ENCODE measurements at places on chromosomes 5 and 9. TPM values are rescaled to one million over a fixed set of nuclear protein-coding genes. Genes with fewer than 3 reads are reported as not detected.

Gene C9orf50
- total RNA-seq: not detected

Gene C1QTNF3
- 5.1 TPM for total RNA-seq

DNA sequence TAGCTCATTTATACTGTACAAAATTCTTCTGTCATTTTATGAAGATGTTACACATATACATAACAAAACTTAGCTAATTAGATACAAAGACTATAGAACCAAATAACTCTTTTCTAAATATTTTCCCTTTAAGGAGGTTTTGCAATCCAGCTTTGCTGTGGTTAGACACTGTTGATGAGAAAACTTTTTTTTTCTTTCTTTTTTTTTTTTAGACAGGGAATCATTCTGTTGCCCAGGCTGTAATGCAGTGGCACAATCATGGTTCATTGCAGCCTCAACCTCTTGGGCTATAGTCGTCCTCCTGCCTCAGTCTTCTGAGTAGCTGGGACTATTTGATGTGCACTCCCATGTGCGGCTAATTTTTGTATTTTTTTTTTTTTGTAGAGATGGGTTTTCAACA, 38.5 kb upstream of the CDKN2B start:
- peaks cover 6% of the 10 kb centered on the region for H3K4me1 ChIP-seq
- no peak overlapping the region for H3K27ac ChIP-seq
- no peak overlapping the region for H3K4me3 ChIP-seq
- no peaks in the 10 kb centered on the region for H3K27me3 ChIP-seq

Gene SHISAL2B
- total RNA-seq: not detected

DNA sequence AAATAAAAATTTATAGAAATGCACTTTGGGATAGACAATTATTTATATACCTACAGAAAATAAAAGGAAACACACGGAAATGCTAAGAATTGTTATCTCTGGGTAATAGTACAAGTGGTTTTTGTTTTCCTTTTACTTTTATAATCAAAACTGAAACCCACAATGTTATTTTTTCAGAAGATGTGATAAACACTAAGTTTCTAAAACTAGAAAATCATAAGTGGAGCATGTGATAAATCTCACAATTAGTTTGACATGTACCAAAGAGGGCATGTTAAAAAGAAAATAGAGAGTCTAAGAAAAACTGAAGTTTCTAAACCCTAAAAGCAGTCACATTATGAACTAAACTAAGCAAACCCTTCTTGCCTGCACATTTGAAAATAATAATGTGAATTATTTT, 61.1 kb downstream of the OXCT1 start:
- peaks cover 34% of the 10 kb centered on the region for H3K36me3 ChIP-seq
- no peak overlapping the region for H3K27ac ChIP-seq
- H3K27me3 ChIP-seq: no peaks in the 10 kb centered on the region
- H3K4me1 ChIP-seq: peaks cover 15% of the 10 kb centered on the region

DNA sequence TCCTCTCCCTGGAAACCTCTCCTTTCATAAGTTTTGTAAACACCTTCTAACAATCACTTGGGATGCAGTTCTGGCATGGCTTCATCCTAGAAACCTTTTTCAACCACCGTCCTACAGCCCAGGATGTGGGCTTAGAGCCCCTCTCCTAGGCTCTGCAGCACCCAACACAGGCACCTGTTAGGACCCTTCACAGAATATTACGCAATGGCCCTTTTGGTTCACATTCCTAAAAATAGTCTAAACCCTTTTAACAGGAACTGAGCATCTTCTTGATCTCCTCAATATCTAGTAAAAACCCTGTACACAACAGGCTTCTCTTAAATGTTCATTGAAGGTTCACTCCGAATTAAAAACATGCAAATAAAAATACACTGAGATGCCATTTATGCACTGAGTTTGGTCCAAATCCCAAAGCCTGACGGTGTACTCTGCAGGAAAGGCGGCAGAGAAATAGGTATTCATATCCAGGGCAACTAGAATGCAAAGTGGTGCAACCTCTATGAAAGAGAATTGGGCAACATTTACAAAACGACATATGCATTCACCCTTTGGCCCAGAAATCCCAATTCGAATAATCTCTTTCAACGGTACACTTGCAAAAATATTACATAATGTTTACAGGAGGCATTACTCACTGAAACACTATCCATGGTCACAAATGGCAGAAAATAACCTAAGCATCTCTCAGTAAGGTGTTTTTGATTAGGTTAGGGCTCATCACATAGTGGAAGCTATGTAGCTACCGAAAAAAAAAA, 169.3 kb downstream of the SEMA5A start:
- H3K4me3 ChIP-seq: no peak overlapping the region
- no peaks in the 10 kb centered on the region for H3K27me3 ChIP-seq
- DNase-seq: no peak
- H3K27ac ChIP-seq: no peak overlapping the region

DNA sequence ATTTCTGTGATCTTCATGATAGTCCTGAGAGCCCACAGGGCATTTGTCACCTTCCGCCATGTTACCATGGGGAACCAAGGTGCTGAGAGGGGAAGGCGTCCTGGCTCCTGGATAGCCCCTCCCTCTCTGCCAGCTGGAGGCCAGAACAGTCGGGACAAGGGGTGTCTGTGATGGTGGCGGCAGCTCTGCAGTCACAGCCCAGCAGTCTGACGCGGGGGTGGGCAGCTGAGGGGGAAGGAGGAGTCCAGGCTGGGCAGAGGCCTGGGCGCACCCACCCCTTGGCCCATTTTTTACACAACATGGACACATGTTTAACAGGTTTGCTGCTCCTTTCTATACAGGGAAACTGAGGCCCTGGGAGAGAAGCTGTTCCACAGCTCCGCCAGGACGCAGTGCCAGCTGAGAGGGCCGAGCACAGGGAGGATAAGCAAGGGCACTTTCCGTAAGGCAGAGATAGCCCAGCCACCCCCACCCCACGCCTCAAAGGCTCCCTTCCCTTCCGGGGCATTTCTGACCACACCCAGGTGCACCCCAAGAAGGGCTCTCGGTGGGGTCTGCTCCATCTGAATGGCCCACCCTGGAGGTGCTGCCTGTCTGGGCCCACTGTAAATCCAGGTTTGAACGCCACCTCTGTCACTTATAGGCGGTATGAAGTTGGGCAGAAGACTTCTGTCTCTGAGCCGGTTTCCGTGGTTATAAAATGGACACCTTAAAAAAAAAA, 17.1 kb downstream of the LRRC8A start:
- peaks cover 100% of the 10 kb centered on the region for H3K4me1 ChIP-seq
- H3K36me3 ChIP-seq: peaks cover 61% of the 10 kb centered on the region

DNA sequence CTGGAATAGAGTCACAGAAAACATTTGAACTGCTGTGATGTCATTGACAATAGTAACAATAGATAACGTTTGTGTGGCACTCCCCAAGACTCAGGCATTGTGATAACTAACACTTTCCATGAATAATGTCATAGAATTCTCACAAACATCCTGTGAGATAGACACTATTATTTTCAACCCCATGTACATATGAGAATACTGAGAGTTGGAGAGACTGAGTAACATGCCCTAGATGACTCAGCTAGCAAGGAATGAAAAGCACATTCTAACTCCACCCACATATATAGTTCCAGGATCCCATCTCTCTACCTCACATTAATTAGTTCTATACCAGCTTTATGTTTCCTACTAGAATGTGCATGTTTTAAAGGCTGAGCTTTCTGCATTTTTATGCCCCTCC, 71.4 kb downstream of the ASTN2 start:
- no peaks in the 10 kb centered on the region for H3K4me1 ChIP-seq
- H3K36me3 ChIP-seq: no peaks in the 10 kb centered on the region
- no peak for DNase-seq
- H3K27ac ChIP-seq: no peak overlapping the region
- no peak overlapping the region for H3K4me3 ChIP-seq

- no peaks in the 10 kb centered on the region for H3K27me3 ChIP-seq
- no peak overlapping the region for H3K27ac ChIP-seq
- H3K4me3 ChIP-seq: no peak overlapping the region
Measured at GRCh38 chr5:92991581-92992067, 589.4 kb downstream of the NR2F1-AS1 start.

DNA sequence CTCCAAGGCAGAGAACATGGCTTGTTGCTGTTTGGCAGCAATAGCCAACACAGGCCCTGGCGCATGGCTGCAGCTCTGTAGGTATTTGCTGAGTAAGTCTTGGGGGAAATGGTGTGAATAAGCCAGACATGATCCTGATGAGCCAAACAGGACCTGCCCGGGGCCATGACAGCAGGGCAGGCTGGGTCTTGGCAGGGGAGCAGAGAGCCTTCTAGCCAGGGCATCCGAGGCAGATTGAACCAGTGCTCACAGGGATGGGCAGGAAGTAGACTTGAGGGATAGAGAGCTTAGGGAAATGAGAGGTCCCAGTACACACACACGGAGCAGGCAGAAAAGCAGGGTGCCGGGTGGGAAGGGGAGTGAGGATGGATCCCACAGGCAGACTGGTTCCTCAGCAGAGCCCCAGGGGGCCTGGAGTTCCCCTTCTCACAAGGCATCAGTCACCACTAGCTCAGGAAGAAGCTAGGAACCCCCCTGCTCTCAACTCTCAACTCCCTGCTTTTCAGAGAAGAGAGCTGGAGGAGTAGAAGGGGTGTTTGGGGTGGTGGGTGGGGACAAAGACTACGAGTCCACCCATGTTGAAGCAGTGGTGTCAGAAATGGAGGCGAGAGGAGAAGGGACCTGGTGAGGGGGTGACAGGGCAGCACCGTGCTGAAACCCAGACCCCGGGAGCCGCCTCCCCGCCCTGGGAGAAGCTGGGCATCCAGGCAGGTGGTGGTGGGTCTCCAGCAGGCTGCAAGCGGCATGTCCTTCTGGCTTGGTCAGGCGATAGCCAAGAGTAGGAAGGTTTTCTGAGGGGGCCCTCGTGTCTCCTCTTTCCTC, 111.1 kb downstream of the RGS3 start:
- H3K27me3 ChIP-seq: no peaks in the 10 kb centered on the region
- peaks cover 34% of the 10 kb centered on the region for H3K4me1 ChIP-seq
- peak overlapping the region; percentile 53 for H3K27ac ChIP-seq
- no peak for DNase-seq

GRCh38 chr5:160312134-160312959, at the start of gene CCNJL:
TSS of gene CCNJL (minus strand) at chr5:160312564. CDS start at chr5:160311923, 641 bp downstream.
- no peak for DNase-seq
- H3K36me3 ChIP-seq: no peaks in the 10 kb centered on the region
- peak within 1 kb of the TSS; percentile 50 for H3K4me3 ChIP-seq

DNA sequence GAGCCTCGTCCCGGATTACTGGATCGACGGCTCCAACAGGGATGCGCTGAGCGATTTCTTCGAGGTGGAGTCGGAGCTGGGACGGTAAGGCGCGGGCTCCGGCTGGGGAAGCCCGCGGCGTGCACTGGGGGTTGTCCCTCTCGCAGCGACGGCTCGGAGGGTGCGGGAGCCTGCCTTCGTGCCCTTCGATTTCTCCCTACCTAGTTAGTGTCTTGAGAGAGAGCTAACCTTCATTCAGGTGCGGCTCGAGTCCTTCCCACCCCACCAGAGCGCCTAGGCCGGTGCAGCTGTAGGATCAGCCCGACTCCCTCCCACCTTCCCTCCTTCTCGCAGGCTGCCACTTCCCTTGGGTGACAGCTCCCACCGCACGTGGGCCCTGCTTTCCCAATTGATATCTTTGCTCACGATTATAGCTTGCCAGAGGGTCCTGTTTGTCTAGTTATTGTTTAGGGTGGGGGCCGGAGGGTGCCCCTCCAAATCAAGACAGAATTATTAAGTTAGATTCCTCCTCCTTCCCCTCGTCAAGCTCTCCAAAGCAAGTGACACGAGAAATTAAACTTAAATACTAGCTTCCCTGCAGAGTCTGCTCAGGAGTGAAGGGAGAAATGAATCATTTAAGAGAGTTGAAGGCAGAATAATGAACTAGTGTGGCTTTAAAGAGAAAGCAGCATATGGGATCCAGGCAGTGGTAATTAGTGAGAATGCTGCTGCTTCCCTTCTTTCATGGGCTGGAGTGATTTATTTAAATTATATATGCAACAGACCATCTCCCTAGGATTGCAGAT, 569 bp downstream of the CAMK4 start:
- peak overlapping the region; percentile 1 for H3K27ac ChIP-seq
- no peaks in the 10 kb centered on the region for H3K36me3 ChIP-seq
- no peaks in the 10 kb centered on the region for H3K27me3 ChIP-seq
- H3K4me1 ChIP-seq: peaks cover 5% of the 10 kb centered on the region

DNA sequence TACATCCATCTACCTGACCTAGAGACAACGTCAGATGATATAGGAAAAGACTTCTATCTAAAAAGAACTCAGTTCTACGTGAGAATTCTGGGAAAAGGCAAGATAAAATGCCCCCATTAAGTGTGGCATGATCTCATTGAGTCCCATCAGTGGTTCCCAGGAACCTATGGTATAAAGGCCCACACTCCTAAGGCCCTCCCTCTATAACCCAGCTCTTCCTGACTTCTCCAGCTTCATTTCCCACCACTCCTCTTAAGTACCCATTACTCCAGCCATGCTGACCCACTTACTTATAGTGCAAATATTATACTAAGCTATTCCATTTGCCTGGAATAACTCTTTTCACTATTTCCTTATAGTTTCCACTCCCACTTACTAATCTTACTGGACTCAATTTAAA, 95.4 kb upstream of the NR5A1 start:
- no peak for DNase-seq
- H3K27ac ChIP-seq: no peak overlapping the region

DNA sequence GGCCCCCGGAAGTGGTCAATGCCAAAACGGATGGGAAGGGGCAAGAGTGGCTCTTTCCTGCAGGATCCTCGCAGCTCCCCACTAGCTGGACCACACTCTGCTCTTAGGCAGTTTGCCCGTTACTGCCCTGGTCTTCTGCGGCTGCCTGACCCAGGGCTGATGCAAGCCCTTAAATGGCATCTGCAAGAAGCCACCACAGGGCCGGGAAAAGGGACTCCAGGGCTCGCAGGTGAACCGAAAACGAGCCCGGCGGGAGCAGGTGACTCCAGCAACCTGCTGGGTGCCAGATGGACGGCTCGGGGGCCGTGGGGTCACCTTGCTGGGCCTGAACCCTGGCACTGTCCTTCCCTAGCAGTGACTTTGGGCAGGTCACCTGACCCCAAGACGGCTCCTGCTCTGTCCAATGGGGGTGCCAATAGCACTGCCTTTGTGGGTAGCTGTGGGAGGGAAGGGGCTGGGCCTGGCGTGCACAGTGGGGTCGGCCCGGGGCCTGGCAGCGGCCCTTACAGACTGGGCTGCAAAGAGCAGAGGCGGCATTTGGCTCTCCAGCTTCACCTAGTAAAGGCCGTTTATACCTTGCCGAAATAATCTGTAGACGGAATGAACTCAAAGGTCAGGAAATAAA, 1.3 kb downstream of the TMEM250 start:
- DNase-seq: no peak
- H3K4me3 ChIP-seq: peak overlapping the region; percentile 95
- H3K27ac ChIP-seq: peak overlapping the region; percentile 94

GRCh38 chr5:178465861-178466288, 124.3 kb downstream of the COL23A1 start:
- H3K27me3 ChIP-seq: no peaks in the 10 kb centered on the region
- no peak for DNase-seq
- no peaks in the 10 kb centered on the region for H3K36me3 ChIP-seq
- H3K27ac ChIP-seq: no peak overlapping the region
- H3K4me3 ChIP-seq: no peak overlapping the region

All from esophagus squamous epithelium (tissue), 5 donors.